ENCODE measurements at places on chromosomes 1 and 21.

DNA sequence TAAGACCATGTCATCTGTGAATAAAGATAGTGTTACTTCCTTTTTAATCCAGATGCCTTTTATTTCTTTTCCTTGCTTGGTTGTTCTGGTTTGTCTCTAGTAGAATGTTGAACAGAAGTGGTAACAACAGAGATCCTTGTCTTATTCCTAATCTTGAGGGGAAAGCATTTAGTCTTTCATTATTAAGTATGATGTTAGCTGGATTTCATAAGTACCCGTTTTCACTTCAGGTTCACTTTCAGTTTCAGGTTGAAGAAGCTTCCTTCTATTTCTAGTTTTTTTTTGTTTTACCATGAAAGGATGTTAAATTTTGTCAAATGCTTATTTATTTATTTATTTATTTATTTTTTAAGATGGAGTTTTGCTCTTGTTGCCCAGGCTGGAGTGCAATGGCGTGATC is 22.3 kb upstream of the AGPAT3 start:
- DNase-seq = no peak

GRCh38 chr1:175441791-175442190 is 249.2 kb upstream of the KIAA0040 start:
- no peak for DNase-seq

- DNase-seq = no peak
Measured at GRCh38 chr1:220943319-220943996, 64.2 kb downstream of the HLX start.

DNA sequence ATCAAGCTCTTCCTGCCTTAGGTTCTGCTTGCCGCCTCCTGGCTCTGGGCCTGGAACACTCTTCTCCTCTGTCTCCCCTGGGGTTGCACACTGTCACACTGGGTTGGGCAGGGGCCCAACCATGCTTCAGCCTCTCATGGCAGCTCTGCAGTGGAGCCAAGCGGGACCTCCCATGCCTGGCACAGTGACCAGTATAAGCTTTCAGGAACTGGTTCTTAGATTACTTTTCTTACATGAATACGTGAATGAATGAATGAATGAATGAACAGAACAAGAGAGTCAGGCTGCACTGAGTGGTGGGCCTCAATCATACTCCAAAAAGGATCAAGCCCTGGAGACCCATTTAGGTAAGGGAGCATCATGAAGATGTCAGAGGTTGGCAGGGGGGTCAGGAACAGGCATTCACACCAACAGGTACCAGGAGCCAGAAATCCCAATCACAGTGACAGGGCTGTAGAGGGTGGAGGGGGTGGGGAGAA is 30.8 kb upstream of the TMEM125 start:
- no peak for DNase-seq

DNA sequence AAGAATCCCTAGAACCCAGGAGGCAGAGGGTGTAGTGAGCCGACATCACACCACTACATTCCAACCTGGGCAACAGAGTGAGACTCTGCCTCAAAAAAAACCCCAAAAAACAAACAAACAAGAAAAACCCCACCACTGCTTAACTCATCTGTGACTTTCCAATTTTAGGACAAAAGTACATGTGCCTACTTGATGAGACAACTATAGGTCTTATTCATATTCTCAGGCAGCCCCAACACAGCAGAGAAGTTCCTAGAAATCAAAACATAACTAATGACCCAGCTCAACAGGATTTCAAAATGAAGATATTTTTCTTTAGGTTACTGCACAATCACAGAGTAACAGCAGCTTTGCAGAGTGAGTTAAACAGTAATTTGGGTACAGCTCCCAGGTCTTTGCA is 26.4 kb downstream of the TIAM1 start:
- no peak for DNase-seq

- DNase-seq = no peak
Measured at GRCh38 chr1:21586846-21587601, 77.8 kb downstream of the ALPL start.

DNA sequence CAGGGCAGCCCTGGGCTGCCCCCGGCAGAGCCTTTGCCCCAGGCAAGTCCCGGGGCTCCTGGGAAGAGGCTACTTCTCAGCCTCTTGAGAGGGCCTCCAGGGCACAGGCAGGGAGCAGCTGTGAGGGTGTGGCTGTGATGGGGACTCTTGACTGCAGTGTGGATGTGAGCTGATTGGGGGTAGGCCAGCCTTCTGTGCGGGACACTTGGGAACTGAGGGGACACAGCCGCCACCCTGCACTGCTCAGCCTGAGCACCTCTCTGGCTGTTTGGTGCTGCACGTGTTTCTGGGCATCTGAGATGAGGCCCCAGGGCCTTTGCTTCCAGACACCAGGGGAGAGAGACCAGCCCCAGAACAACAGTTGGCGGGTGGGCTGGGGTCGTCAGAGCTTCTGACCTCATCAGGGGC is 62.1 kb downstream of the SKI start:
- no peak for DNase-seq

Data from stimulated activated CD4-positive, alpha-beta T cell treated with anti-CD3 and anti-CD28 coated beads, Interleukin-4, amount 100 ng/mL, for 1 hour (primary cell).